Type B pancreatic cell (in vitro differentiated cells): ENCODE measurements at places on chromosomes 2 and 18.
A peak's percentile ranks its signal among the peaks of the same experiment; 100 is the strongest.

GRCh38 chr2:199841409-199841808 is 9.6 kb downstream of the FTCDNL1 start:
- H3K4me3 ChIP-seq = no peak overlapping the region
- peaks cover 5% of the 10 kb centered on the region for H3K4me1 ChIP-seq
- no peak overlapping the region for H3K27ac ChIP-seq
- peaks cover 41% of the 10 kb centered on the region for H3K27me3 ChIP-seq

GRCh38 chr2:113700186-113700841 is 56.1 kb downstream of the SLC35F5 start:
- H3K4me3 ChIP-seq = no peak overlapping the region
- no peaks in the 10 kb centered on the region for H3K27me3 ChIP-seq
- no peaks in the 10 kb centered on the region for H3K36me3 ChIP-seq
- no peak for DNase-seq
- H3K27ac ChIP-seq = no peak overlapping the region

DNA sequence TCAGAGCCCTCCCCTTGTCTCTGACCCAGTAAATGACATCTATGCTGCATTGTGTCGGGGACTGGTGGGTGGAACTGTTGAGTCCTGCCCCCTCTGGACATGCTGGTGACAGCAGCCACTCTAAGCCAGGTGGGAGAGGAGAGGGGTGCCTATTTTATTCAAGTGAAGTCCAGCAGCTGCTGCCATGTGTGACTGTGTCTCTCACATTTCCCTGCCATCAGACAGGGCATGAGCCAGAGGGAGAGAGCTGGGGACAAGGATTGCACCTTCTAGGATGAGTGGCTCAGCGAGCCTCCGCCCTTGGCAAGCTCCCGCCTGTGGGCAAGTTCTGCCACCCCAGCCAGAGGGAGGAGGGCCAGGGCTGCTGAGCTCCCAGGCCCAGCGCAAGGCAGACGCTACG is 13.7 kb downstream of the NGEF start:
- H3K4me3 ChIP-seq = no peak overlapping the region
- no peaks in the 10 kb centered on the region for H3K4me1 ChIP-seq
- H3K36me3 ChIP-seq = no peaks in the 10 kb centered on the region
- H3K27me3 ChIP-seq = peaks cover 2% of the 10 kb centered on the region
- peak; percentile 47 for DNase-seq
- H3K27ac ChIP-seq = no peak overlapping the region

DNA sequence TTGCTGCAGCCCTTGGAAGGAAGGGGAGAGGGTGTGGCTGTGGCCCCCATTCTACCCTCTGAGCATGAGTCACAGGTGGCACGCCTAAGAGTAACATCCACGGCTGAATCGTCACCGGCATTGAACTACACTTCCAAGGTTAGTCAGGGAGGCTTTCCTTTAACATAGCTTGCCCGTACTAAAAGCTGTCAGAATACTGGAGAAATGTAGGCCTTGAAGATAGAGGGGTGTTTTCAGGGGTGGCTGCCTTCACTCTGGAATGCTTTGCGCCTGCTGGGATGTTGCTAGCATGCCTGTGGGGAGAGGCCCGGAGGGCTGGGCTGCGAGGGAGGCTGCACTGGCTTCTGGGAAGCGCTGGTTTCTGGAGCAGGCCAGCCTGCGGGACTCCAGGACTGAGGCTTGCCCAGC is 333.7 kb downstream of the AGAP1 start:
- peaks cover 8% of the 10 kb centered on the region for H3K4me1 ChIP-seq
- no peaks in the 10 kb centered on the region for H3K27me3 ChIP-seq
- H3K36me3 ChIP-seq = peaks cover 16% of the 10 kb centered on the region
- DNase-seq = no peak

DNA sequence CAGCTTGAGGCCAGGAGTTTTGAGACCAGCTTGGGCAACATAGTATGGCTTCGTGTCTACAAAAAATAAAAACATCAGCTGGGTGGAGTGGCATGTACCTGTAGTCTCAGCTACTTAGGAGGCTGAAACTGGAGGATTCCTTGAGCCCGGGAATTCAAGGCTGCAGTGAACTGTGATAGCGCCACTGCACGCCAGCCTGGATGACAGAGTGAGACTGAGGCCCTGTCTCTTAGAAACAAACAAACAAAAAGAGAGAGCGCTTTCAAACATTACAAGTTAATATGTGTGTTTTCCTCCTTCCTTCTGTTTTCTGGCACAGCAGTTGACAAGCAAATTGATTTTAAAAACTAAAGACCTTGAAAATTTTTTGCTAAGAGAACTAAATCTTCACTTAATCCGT is 9.9 kb downstream of the EPC2 start:
- no peak for DNase-seq
- H3K4me1 ChIP-seq = peaks cover 50% of the 10 kb centered on the region
- no peak overlapping the region for H3K4me3 ChIP-seq
- H3K27me3 ChIP-seq = no peaks in the 10 kb centered on the region
- H3K27ac ChIP-seq = no peak overlapping the region

- no peaks in the 10 kb centered on the region for H3K4me1 ChIP-seq
- no peaks in the 10 kb centered on the region for H3K27me3 ChIP-seq
- no peak overlapping the region for H3K27ac ChIP-seq
- DNase-seq = no peak
Observed at GRCh38 chr2:209460151-209460761, 36.4 kb downstream of the MAP2 start.

DNA sequence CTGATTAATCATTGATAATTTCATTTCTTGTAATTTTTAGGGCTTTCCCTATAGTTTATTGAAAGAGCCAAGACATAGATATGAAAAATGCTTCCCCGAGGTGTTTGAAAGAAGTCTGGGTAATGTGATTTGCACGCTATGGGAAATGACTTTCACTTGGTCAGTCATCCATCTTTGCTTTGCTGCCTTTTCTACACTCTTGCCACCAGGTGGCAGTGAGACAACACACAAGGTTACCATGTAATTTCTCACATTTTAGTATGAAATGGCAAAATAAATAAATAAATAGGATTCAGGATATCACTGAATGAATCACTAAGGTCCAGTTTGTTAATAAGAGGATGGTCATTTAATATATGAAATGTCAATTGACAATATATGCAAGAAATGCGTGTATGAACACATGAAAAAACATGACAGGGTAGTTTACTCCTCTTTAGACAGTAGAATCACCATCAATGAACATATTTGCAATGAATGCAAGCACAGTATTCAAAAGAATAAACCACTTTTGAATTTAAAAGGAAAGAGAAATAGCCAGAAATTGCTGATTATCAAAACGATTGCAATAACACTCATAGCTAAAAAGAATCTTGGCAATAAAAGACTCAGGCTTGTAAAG is 52.2 kb upstream of the KCNH7 start:
- H3K4me3 ChIP-seq = no peak overlapping the region
- no peak for DNase-seq
- no peak overlapping the region for H3K27ac ChIP-seq
- no peaks in the 10 kb centered on the region for H3K27me3 ChIP-seq

DNA sequence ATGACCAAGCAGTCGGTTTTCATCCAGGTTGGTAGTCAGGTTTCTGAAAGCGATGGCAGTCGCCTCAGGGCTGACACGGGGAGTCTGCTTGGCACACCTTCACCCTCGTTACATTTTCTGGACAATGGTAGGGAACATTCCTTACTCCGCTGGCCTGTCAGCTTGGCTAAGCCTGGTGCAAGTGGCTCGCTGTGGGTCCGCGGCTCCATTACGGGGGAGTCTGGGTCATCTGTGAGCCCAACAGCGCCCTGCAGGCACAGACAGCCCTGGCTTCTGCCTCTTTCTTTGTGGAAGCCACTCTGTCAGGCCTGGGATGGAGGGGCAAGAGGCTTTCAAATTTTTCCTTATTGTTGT is 95.6 kb downstream of the HDAC4 start:
- DNase-seq = no peak
- H3K36me3 ChIP-seq = no peaks in the 10 kb centered on the region
- H3K4me3 ChIP-seq = no peak overlapping the region
- no peak overlapping the region for H3K27ac ChIP-seq
- H3K4me1 ChIP-seq = peaks cover 61% of the 10 kb centered on the region
- H3K27me3 ChIP-seq = no peaks in the 10 kb centered on the region

DNA sequence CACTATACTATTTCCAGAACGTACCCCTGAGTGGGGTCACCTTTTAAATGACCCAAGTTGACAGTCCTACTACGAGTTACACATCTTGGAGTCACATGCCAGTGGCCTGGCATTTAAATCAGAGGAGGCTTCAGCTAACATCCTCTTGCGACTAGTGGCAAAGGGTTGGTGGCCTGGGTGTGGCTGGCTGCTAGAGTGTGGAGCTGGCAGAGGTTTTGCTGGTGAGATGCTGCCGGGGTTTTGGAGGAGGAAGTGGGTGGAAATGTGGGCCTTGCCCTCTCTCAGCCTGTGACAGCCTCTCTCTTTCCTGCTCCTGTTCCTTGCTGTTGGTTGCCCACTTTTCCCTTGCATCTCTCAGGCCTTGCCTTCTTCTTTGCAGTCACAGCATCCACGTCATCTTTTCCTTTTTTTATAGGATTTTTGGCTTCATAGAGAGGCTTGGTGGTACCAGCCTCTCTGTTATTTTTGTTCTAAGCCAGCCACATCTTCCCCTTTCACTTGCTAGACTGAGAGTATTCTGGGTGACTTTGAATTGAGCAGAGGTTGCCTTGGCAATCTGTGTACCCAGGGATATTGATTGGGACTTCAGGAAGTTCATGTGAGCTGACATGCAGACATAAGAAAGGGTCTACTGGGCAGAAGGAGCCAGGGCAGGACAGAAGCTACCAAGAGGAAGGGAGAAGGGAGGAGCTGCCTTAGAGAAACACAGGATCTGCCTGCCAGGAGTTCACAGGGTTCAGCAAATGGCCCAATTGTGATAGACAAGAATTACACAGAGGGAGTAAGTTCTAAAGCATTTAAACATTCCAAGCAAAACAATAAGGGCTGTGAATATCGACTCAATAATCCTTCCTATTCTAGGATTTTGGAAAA is 55.4 kb downstream of the CDC42EP3 start:
- no peak overlapping the region for H3K27ac ChIP-seq
- no peaks in the 10 kb centered on the region for H3K27me3 ChIP-seq
- no peak for DNase-seq

DNA sequence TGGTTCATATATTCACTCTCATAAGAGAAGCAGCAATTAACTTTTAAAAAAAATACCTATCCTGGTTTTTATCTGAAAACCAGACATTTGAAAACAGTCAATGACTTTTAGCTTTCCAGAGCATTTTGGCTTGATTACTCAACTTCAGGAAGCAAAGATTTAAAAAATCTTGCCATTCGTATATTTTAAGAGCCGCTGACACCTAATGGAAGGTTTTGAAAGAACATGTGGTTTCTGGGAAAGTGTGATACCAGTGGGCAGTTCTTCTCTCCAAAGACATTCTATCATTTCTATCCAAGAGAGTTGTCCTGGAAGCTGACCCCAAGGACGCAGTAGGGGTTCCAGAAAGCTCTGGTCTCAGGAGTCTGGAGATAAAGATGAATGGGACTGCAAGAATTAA is 234.7 kb downstream of the TTC32 start:
- H3K36me3 ChIP-seq = no peaks in the 10 kb centered on the region
- no peak overlapping the region for H3K4me3 ChIP-seq
- H3K4me1 ChIP-seq = peaks cover 24% of the 10 kb centered on the region
- DNase-seq = no peak

DNA sequence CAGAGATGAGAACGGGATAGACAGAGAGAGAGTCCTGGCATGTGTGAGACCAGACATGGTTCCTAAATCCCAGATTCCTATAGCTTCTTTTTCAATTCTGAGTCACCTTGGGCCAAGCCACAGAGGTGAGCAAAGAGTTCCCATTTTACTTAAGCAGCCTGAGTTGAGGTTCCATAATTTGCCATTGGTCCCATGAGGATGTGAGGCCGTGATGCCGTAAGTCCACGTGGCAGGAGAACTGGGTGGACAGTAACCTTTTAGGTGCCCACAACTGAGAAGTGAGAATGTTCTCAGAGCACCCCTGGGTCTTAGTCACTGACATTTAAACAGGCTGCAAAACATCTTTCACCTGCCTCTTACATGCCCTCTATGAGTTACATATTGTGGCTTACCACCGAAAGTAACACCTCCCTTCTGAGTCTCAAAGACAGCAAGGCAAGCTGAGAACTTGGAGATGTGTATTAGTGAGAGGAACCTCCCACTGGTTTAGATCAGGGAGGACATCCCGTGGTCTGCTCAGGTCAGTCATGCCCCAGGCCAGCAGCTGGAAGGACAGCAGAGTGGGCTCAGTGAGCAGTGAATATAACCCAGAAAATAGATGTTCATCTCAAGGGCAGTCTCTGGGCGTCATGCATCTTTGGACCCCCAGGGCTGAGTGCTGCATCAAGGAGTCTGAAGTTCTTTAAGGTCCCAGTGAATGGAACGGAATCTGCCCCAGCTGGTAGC is 127.9 kb upstream of the LGALSL start:
- H3K36me3 ChIP-seq = no peaks in the 10 kb centered on the region
- H3K4me1 ChIP-seq = peaks cover 39% of the 10 kb centered on the region
- H3K27me3 ChIP-seq = no peaks in the 10 kb centered on the region
- no peak overlapping the region for H3K4me3 ChIP-seq

DNA sequence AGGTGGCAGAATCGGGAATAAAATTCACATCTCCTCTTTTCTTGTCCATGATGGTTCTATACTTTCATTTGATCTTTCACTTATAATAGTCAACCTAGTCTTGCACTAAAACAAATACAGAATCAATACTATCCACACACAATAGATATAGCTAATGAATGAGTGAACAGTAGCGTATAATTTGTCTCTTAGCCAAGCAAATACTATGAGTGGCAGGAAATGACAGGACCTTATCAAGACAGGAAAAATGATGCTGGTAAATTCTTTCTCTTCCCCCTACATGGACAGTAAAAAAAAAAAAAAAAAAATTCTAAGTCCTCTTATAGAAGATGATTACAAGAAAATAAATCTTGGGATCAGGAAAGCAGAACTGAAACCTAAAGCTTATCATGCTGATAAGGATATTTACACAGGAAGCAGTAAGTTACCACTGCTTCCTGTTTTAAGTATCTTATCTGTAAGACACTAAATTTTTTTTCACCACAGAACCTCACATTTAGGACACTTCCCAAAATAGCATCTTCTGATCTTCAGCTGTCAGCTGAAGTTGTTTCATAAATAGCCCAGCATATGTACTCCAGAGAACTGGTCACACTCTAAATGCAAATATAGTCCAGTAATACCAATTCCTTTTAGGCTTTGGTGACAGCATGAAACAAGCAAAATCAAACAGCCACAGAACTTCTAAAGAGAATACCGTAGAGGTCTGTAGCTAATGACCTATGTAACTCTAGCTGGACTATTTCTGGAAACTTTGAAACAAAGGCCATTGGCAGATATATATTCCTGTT is 27.0 kb downstream of the IRS1 start:
- H3K4me1 ChIP-seq = peaks cover 23% of the 10 kb centered on the region
- H3K4me3 ChIP-seq = no peak overlapping the region
- peak overlapping the region; percentile 38 for H3K27ac ChIP-seq
- H3K27me3 ChIP-seq = no peaks in the 10 kb centered on the region
- H3K36me3 ChIP-seq = peaks cover 40% of the 10 kb centered on the region
